Mesenteric fat pad (tissue), 1 donor: ENCODE measurements at places on chromosomes 4 and X. TPM values are rescaled to one million over a fixed set of nuclear protein-coding genes. Genes with fewer than 3 reads are reported as not detected.

- DNase-seq = no peak
Observed at GRCh38 chr4:80419946-80420345, 84.4 kb downstream of the CFAP299 start.

DNA sequence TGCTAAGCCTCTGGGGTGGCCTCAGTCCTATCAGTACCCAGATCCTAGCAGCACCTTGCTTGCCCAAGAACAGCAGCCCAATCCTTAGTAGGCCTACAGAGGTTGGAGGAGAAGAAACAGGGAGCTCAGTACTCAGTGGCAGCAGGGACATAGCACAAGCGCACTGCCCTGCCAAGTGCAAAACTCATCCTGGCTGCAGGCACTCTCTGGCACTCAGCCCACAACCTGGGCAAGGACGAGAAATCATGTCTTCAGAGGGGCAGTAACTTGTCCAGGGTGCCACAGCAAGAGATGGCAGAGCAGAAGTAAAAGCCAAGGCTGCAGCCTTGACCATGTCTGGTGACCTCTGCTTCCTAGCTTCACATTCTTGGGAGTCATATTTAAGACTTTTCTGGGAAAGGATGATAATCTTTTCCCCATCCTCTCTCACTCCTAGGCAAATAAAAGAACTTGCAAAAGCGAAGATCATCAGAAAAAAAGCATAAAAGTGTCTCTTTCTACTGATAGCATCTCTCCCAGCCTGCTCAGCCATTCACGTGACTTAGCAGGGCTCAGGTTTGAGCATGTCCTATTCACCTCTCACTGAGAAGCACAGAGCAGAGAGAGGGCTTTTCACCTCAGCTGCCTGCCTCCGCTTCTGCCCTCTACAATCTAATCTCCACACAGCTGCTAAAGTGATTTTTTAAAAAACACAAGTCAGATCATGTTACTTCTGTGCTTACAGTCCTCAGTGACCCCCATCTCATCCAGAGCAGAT lies 37.2 kb upstream of the MAGEA4 start:
- no peak for DNase-seq

SPANXB1 gene
- total RNA-seq = not detected

DNA sequence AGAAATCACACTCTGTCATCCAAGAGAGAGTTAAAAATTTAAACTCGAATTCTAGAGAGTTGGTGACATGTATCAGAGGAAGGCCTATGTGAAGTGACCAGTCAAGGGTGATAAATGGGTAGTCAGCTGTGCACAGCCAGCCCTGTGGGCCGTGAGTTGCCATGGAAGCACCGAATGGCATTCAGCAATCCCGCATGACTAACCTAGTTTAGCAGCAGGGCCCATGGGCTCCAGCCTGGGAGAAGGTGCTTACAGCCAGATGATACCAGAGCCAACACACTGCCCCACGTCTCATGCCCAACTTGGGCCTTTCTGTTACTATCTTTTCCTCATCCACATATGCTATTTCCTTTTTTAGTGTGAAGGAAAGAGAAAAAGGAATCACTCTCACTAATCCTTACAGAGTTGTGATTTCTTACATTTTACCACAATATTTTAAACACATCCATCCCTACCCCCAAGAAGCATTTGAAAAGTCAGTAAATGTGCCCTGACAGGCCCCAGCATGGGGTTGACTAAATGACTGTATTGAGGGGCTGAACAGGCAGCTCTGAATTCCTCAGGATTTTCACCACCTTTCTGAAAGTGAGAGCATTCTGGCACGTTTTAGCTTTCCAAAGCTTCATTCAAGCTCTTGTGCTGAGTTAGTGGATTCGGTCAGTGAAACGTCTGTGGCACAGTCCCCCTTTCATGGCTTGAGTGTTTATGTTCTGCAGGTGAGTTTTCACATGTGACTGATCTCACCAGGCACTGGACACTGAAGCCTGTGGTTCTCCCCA lies 104.2 kb downstream of the AFF1 start:
- DNase-seq = no peak

SLITRK2 gene
- 0.06 TPM for total RNA-seq

DNA sequence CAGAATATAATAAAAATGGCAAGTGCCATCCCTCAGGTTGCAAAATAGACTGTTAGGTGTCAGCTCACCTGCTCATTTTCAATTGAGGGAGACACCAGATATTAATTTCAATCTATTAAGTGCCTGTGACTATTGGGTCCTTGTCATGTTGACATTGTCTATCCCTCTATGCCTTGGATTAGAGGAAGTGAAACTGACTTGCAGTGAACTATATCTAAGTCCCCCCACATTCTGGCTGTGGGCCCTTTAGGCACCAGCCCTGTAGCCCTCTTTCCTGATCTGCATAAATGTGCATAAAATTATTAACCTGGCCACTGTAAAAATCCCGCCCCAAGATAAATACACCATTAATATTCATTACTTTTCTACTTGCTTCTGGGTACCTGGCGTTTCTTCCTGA lies 293.0 kb upstream of the CLNK start:
- DNase-seq = no peak

HAND2 gene
- 6.3 TPM for total RNA-seq

DNA sequence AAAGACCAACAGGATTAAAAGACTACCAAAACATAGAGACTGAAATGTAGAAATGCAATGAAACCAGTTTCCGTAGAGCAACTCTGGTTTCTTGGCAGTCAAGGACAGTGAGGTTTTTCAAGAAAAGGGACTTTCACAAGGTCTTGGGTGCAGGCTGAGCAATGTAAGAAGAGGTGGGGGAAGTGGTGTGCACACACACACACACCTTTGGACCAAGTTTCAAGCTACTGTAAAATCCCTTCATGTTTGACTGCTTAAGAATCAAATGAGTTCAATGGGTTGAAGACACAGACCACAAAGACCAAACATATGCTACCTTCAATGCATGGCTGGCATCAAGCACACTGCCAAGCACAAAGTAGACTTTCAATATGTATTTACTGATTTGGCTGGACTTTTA lies 17.8 kb upstream of the MCF2 start:
- DNase-seq = no peak

- no peak for DNase-seq
Observed at GRCh38 chr4:124642846-124643245, 69.7 kb downstream of the ANKRD50 start.

DNA sequence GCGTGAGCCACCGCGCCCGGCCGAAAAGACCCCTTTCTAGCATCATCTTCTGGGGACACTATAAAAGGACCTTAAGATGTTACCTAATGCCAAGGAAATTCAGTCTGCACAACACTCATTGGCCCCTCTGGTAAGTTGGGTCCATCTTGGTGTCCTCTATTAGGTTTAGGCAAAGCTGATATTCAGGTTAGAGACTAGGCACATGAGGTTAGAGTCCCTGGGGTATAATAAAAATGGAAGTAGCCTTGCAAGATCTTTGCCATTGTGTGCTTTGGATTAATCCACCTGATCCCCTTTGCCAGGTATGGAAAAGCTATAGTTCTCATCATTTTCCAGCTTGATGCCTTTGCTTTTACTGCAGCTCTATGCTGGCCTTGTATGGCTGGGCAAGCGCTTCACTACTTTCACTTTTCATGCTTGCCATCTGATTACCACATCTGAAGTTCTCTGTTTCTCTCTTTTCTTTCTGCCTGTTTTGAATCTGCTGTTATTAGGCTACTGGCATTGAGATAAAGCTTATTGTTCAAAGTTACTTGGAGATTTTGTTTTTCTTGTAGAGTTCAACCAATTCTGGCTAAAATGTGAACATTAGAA lies 5.4 kb upstream of the ADH4 start:
- DNase-seq = no peak

DNA sequence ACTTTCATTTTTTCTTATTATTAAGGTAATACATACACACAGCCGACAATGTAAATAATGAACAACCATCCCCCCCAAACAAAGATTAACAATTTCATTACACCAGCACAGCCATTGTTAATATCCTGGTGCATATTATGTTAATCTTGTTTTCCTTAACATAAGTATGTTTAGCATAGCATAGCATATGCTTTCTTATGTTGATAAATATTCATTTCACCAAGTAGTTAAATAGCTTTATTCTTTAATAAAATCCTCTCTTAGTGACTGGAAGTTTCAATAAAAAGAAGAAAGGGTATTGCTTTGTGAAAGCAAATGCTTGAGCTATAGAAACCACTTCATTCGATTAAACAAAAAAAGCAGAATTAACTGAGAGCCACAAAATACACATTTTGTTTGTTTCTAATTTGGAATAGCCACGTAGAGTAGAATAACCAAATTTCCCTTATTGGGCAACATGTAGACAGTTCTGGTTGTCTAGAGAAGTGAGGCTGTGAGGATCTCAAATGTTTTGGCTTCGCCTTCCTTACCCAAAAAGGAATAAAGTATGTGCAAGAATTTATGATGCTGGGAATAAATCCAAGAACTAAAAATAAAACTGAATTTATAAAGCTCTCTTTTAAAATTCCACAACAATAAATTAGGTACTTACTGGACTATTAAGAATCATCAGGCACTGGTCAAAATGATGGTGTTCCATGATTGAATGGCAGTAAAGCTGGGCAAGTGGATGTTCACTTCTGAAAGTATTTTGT lies 118.0 kb downstream of the PDE5A start:
- no peak for DNase-seq

- DNase-seq = no peak
Observed at GRCh38 chr4:68963374-68963773, 11.8 kb upstream of the UGT2A3 start.

FSTL5 gene
- total RNA-seq = not detected

SERPINA7 gene
- total RNA-seq = not detected

DNA sequence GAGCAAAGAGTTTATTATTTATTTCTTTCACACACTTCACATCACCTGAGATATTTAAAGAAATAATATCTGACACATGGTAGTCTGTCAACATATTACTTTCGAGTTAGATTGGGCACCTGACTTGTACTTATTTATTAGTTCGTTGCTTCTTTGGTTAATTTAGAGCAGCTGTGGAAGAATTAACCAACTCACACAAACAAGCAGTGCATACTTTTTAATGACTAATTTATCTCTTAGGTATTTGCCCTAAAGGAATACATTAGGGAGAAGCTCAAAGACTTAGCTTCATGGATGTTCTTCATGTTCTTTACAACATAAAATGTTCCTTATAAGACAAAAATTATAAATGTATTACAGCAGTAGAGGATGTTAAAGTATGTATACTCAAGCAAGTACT lies 242.9 kb downstream of the ARHGAP24 start:
- DNase-seq = no peak

OPRPN gene
- not detected for total RNA-seq

GRCh38 chr4:186554539-186554913 lies 841 bp downstream of the MTNR1A start:
- DNase-seq = peak; percentile 59

NKX3-2 gene
- total RNA-seq = 1.3 TPM

- no peak for DNase-seq
Observed at GRCh38 chrX:148871422-148872160, 371.2 kb downstream of the AFF2 start.

RHOXF1 gene
- total RNA-seq = 1.2 TPM

- no peak for DNase-seq
Observed at GRCh38 chrX:28979877-28980276, 392.6 kb downstream of the IL1RAPL1 start.

MAP9 gene
- 4.9 TPM for total RNA-seq

- no peak for DNase-seq
Observed at GRCh38 chr4:137363496-137363895, 168.8 kb downstream of the PCDH18 start.

GRCh38 chr4:150950657-150951288 lies 64.3 kb downstream of the LRBA start:
- DNase-seq = no peak

DNA sequence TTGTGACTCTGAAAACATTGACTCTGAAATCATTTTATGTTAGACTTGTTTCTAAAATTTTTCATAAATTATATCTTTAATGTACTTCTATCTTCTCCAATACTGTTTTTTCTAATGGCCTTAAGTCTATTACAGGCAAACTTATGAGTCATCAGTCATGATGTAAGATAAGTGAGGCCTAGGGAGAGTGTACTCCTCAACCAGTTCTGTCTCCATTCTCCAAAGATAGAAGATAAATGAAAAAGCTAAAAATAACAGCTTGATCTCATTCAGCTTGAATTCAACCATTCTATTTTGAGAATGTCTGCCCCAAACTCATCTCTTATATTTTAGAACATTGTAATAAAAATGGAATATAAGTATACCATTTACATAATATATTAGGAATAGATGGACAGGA lies 34.5 kb downstream of the STBD1 start:
- no peak for DNase-seq

- no peak for DNase-seq
Observed at GRCh38 chrX:130669233-130669632, 233.8 kb downstream of the ENOX2 start.

- DNase-seq = no peak
Observed at GRCh38 chr4:41318839-41319530, 62.3 kb downstream of the UCHL1 start.

DNA sequence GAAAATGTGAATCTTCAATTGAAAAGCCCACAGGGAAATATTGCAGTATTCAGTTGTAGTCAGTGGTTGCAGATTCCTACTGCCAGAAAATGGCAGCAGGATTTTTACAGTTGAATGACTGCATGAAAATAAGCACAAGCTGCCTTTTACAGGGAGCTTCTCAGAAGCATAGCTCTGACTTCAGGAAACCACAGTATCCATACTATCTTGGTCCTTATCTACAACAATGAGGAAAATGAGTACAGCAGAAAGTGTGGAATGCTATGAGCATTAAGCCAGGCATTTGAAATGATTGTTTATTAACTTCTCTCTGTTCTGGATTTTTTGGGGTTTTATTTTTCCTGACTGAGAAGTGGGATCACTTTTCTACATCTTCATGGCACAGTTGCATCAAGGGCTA lies 34.6 kb upstream of the PRRG1 start:
- DNase-seq = no peak

NOX1 gene
- not detected for total RNA-seq

SMR3B gene
- not detected for total RNA-seq

DNA sequence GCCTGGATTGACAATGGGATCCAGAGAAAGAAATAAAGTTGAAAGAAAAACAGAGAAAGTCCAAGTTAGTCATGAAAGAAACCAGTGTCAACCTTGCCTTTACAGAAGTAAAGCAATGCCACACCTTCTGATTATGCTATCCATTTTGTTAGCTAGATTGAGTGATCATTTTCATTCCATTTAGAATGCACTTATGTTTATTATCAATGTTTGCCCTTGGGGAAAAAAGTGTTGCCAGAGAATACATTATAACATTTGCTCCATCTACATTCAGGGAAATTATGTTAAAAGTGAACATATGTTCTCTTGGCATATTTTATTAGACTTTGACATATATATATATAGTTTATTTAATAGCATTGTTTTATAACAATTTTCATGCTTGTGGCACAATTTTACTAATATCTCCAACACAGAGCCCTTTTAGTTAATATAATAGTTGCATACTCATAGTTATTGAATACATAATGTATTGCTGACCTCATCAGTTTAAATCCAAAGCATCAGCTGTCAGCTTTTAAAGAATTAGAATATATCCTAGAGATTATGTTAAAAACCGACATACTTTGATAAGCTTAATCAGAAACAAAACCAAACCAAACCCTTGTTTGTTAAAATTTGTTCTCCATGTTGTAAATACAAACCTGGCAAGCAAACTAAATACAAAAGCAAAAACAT lies 134.2 kb downstream of the SORBS2 start:
- DNase-seq = no peak

USP51 gene
- 1.1 TPM for total RNA-seq
